Activated CD4-positive, alpha-beta T cell treated with anti-CD3 and anti-CD28 coated beads for 24 hours (primary cell): ENCODE measurements at places on chromosomes 7 and 10.

DNA sequence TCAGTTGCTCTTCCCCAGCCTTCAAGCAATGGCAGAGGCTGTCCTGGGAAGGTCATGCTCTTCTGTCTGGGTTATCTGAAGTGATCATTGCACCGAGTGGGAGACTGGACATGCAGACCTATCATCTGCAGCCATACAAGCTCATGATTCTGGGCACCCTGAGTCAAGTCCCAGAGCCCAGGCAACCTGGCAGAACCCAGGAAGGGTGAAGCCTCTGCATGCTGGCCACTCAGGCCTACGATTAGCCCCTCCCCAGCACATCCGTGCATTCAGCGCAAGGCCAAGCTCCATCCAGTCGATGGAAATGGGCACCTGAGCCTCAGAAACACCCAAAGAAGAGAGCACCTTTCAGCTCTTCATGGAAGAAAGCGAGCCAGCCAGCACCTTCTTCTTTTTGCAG is 261.8 kb downstream of the PAXIP1 start:
- DNase-seq: no peak

DNA sequence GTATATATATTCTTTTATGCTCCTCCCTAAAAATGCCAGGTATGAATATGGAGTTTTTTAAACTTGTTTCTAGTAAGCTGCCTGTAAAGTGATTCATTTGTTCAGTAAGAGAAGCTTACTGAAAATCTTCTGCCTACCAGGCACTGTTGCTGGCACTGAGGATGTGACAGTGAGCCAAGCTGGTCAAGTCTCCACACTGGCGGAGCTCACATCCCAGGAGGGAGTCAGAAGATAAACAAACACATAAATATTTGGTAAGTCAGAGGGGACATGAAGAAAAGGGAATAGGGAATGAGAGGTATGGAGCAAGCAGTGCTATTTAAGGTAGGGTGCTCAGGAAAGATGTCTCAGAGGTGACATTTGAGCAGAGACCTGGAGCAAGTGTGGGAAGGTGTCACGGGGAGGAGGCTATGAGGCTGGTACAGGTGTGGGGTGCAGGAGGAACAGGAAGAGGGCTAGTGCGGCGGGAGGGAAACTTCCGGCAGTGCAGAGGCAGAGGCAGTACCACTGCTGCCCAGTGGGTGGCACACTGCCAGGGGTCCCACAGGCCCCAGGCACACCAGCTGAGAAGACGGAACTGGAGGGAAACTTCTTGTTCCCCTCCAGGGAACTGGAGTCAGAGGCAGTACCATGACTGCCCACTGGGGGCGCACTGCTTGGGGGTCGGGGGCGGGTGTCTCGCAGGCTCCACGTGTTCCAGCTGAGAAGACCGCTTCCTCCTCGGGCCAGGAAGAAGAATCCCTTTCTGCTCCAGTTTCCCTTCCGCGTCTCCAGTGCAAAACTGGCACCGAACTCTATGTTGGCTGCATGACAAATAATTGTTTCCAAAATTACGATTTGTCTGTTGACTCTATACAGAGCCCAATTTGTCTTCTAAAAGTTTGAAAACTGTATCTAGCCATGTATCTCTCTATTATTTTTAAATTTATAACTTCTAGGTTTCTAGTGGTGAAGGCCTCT is 161.0 kb downstream of the TEX36 start:
- DNase-seq: peak; percentile 1

- no peak for DNase-seq
Observed at GRCh38 chr7:92648067-92648466, 57.9 kb upstream of the FAM133B start.

DNA sequence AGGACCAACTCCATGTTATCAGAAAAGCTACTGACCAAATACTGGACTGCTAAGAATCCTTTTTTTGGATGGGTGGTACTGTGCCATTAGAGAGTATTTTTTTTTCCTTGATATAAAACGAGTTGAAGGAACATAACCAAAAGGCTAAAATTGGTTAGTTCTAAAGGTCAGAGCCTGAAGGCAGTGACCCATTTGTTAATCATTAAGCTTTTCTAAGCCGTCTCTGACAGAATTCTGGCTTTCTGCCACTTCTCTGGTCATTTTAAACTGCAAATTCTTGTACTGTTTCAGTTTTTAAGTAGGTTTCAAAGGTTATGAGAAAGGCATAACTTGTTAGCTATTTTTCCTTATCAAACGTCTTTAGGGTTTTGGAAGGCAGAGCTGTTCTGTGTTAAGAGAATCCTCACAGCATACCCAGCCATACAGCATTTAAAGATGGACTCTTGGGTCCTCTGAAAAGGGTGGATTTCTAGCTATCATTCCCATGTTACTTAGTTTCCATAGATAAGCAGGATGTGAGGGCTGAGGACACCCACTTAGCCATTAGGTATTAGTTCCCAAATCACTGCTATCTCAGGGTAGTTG is 196.8 kb downstream of the RNLS start:
- no peak for DNase-seq

DNA sequence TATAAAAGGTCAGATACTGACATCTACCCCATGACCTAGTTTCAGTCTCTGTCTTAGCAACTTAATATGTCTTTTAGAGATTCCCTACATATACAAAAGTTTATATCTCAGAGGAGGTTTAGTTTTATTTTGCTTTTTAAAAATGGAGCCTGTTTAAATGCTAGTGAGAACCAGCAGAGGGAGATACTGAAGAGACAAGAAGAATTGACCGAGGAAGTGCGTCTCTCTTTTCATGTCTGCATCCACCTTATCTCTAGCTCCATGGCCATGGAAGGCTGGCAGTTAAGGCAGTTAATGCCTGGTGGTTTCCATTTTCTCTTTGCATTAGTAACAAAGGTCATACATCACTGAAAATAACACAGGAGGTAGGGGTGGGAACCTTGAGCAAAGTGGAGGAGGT is 10.7 kb downstream of the SUV39H2 start:
- no peak for DNase-seq

DNA sequence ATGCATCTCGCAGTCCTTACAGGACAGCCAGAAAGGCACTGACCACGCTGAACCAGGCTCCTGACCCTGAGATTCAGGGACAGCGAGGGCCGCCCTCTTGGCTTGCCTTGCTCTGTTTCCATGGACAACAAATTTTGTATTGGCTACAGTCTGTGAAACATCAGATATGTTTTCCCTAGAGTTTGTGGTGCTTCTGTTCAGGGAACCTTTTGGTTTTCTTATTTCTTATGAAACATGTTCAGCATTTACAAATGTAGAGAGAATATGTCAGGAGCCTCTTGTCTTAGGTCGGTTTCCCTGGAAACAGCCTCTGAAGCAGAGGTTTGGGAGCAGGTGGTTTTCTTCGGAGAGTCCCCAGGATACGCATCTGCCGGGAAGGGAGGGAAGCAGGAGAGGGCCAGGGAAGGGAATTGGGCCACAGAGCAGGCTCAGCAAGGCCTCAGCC is 260.1 kb downstream of the CCDC3 start:
- no peak for DNase-seq

- no peak for DNase-seq
Observed at GRCh38 chr10:92156874-92157773, 133.8 kb downstream of the CPEB3 start.
